AML-193 (cell line): ENCODE measurements at places on chromosomes 6 and 20.

- no peak for DNase-seq
Observed at GRCh38 chr20:48676125-48676524, 151.7 kb downstream of the PREX1 start.

DNA sequence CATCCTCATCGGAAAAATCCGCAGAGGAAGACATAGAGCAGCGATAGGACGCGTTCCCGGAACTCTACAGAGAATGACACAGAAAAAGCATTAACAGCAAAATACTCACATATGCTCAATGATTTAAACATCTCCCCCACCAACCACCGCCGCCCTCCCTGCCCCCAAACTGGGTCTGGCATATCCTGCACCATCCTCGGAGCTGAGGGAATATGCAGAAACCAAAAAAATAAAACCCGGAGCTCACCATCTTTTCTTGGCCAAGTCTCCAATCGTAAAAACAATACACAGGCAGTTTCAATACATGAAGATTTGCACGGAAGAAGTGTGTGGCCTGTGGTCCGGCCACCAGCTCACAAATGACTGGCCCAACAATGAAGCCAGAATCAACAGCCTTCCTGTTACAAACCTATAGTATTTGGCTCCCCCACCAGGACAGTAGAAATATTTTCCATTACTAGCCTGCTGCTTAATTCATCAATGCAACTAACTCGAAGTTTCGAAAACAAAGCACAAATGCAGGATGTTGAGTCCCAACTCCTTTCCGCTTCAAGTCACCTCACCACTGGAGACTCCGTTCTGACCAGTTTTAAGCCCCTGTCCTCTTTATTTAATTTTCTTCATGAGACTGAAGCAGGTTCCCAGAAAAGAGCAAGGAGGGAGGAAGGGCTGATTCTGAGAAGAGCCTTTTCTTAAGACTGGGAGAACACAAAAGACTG is 103.2 kb upstream of the BEND6 start:
- peak; percentile 77 for DNase-seq

GRCh38 chr6:159608961-159609651 is 83.9 kb downstream of the SOD2 start:
- no peak for DNase-seq

DNA sequence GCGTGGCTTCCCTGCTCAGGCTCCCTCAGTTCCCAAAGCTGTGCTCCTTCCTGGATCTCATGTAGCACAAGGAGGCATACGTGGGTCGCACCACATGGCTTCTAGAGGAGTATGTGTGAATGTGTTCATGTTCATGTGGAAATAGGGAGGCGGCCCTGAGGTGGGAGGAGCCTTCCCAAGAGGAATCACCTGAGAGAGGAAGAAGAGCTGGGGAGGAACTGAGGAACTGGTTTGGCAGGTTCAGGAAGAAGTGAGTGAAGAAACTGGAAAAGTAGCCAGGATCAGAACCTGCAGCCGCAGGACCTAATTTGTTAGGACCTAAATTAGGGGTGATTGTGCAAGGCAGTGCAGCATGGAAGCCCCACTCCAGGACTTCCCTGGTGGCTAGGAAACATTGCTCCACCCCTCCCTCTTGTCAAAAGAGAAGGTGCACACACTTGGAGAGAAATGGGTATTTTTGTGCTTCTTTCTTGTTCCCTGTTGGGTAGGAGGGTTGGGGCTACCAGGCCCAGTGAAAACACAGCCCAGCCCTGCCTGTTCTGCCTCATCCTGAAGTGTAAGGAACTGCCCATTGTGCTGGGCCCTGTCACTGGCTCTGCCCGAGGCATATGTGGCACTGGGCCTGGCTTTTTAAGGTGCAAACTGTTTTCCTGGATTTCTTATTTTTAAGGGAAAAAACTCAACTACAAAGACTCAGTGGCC is 20.7 kb downstream of the SYNJ2 start:
- no peak for DNase-seq

- peak; percentile 61 for DNase-seq
Observed at GRCh38 chr20:37534401-37535157, 6.9 kb upstream of the BLCAP start.

- no peak for DNase-seq
Observed at GRCh38 chr20:54231036-54231435, 23.1 kb downstream of the PFDN4 start.

DNA sequence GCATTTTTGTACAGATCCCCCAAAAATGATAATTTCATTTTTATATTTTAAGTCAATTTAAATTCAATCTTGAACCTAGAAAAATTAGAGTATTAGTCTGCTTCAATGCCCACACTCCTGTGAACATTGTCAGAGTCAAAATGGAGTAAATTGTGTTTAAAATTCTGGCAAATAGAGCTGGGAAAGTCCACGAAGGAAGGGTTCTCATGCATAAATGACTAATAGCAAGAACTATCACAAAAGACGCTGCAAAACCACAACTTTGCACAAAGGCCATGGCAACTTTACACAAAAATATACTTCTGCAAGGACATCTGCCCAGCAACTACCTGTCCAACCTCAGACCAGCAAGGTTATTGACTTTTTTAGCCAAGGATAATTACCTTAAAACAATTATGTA is 203.2 kb upstream of the SMLR1 start:
- no peak for DNase-seq

DNA sequence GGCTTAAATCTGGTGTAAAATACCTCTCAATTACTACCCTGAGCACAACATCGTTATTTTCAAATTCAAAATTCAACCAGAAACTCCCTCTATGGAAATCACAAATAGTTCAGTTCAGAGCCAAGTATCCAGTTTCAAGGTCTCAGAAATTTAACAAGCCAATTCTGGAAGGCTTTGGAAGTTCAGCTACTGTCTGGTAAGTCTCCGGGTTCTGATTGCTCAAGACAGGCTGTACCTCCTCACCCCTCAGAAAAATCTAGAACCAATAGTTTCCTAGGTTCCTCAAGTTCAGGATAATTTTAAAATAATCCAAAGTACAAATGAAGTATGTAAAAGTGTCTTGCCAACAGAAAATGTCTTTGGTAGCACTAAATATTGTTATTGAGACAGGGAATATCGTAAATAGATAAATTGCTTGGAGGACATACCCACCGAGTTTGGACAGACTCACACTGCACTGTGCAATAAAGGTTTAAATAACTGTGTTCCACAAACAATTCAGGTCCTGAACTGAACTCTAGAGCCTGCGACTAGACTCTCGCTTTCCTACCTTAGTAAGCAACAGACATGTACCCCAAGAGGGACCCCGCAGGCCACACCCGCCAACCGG is 729 bp downstream of the ATG5 start:
- peak; percentile 29 for DNase-seq

DNA sequence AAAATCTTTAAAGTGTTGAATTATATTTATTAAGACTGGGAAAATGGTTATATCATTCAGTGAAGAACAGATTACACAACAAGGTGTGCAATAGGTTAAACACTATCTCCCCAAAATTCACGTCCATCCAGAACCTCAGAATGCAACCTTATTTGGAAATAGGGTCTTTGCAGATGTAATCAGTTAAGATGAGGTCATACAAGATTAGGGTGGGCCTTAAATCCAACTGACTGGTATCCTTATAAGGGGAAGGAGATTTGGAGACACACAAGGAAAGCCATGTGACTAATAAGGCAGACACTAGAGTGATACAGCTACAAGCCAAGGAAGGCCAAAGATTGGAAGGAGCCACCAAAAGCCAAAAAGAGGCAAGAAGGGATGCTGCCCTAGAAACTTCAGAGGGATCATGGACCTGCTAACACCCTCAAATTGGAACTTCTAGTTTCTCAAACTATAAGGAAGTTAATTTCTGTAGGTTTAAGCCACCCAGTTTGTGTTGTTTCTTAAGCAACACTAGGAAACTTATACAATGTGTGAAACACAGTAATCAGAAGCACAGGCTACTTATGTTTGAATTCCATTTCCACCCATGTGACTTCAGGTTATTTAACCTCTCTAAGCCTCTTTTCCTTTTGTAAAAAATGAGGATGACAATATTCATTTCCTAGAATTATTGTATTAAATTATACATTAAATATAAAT is 16.9 kb downstream of the ILRUN start:
- peak; percentile 74 for DNase-seq

- DNase-seq = no peak
Observed at GRCh38 chr6:168737481-168737880, 296.5 kb downstream of the SMOC2 start.

DNA sequence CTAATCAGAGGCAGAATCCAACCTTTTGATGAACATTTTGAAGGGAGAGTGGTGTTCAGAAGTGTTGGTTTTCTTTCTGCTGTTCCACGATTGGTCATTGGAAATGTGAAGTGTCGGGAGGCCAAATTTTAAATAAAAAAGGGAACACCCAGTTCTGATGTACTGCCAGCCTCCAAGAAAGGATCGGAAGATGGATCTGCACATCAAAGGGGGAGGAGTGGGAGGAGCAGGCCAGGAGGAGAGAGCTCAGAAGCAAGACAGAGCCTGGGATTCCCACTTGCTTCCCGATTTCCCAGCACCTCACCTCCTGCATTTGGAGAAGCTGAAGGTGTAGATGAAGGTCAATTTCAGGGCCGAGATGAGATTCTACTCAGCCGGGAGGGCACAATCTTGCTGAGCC is 55.9 kb upstream of the NAA20 start:
- no peak for DNase-seq

DNA sequence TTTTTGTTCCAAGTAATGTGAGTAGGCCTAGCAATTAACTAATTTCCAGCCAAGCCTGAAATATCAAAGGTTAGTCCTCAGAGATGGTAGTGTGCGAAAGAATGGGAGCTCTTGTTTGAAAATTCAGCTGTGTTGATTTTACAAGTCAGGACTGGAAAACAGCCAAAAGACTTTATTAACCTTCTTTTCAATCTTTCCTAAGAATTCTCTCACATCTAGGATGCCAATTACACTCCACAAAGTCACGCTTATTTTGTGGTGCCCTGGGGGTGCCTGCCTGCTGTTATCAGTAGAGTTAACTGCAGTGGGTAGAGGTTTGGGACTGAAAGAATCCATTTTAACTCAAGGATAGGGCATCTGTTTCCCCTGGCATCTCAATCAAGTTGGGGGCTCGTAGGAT is 30.7 kb upstream of the MAP3K4 start:
- DNase-seq = no peak
